ENCODE measurements at places on chromosomes 4 and X.

GRCh38 chr4:136831553-136831952 lies 700.7 kb downstream of the PCDH18 start:
- no peak for DNase-seq

DNA sequence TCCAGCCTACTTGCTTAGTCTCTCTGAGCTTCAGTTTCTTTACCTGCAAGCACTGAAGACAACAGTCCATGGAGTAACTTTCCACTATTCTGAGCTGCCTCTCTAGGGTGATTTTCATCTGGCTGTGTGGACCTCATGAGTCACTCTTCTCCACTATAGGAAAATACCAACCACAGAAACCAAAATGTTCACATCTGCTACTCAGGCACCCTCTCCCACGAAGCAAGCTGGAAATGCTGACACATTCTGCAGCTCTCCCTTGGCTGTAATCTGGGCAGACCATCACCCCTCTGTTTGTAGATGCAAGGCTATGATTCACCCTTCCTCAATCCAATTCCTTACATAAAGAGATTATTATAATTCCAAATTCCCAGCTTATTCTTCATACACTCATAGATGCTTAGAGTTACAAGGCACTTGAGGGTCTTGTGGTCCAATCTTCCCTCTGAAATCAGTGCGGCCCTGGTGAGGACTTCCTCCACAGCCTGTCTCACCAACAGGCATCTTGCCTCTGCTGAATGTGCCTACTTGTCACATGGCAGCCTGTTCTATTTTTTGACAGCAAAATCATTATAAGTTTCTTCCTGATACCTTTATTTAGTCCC lies 97.0 kb upstream of the LNX1 start:
- DNase-seq: peak; percentile 12

- DNase-seq: no peak
Measured at GRCh38 chr4:80465238-80465637, 129.7 kb downstream of the CFAP299 start.

DNA sequence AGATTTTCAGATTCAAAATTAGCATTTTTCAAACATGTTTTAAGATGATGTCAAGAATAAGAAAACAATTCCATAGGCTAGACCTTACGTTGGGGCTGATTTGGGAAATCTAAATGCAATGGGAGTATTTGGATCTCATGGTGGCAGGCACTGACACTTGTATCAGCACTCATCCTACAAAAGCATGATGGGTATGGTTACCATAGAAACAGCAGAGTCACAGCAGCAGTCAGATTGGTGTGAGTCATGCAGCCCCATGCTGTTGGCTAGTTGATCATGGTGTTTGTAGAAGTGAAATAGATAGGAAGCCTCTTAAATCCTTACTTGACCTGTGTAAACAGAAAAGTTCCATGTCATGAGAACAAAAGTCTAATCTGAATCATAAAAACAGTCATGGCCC lies 1637.3 kb upstream of the PABPC4L start:
- DNase-seq: no peak

GRCh38 chrX:5957506-5957905 lies 271.2 kb downstream of the NLGN4X start:
- no peak for DNase-seq

DNA sequence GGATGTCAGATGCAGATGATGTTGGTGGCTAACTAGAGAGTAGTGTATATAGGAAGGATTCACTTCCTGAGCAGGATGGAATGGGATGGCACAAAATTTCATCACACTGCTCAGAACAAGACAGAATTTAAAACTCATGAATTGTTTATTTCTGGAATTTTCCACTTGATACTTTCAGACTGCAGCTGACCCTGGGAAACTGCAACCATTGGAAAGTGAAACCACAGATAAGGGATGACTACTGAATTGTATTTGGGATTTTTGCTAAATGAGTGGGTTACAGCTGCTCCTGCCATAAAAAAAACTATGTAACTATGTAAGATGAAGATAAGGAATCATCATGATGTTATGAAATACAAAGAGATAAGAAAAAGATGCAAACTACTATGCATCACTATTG lies 51.4 kb downstream of the NPY5R start:
- DNase-seq: no peak

All from stimulated activated CD8-positive, alpha-beta memory T cell treated with anti-CD3 and anti-CD28 coated beads, Interleukin-4, amount 100 ng/mL, for 24 hours (primary cell).